Activated CD4-positive, alpha-beta memory T cell treated with anti-CD3 and anti-CD28 coated beads, Interleukin-2, amount 10 ng/mL, durations not matched to agents 7 days and 5 days (primary cell): ENCODE measurements at places on chromosomes 6 and 20.

DNA sequence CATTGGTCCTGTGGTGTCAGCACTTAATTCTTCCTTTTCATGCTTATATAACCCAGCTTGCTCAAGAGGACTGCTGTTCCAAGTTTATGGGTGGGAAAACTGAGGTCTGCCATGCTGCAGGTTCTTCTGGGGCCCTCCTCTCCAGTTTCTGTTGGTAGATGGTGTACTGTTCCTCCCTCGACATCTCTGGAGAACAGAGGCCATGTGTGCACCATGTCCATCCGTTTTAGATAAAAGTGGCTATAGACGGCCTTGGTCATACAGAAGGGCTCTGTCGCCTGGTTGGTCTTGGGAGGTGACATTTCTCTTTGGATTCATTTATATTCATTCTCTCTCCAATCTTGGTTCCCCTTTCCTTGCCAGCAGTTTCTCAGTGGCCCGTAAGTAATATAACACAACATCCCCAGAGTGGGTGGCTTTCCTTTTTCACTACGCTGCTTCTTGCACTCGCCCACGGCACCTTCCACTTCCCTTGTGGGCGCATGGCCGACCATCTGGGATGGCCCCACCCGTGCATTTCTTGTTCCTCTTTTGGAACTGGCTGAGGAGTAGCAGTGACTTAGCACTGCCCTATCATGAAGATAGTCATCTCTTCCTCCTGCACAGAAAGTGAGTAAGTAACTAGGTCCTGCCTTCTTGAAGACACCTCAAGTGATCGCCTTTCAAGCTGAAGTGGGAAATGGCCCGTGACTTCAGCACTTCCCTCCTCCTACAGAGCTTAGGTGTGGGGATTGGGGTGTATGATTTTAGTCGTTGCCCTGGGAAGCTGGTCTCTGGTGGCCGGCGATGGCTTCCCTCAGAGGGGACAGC is 94.2 kb downstream of the RREB1 start:
- DNase-seq = no peak

DNA sequence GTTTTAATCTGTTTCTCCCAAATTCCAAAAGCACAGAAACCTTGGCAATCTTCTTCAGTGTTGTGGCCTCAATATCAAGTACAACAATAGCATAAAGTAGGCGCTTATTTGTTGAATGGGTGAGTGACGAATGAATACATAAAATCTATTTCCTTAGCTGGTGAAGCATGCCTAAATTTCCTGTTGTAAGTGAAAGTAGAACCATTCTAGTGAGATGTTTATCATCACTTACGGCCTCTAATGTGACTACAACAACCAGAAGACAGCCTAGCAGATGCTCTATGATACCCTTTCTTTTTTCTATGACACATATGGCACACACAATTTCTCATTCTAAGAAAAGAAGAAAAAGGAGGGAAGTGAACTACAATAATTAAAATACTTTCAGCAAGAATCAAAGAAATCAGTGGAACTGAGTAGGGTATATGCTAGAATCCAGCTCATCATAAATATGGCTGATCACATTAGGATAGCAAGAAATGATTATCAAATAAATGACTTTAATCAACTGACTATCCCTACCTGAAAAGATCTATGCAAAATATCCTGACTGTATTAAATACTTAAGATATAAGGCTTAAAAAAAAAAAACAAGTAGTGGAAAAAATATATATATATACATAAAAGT is 67.4 kb downstream of the BTBD9 start:
- no peak for DNase-seq

DNA sequence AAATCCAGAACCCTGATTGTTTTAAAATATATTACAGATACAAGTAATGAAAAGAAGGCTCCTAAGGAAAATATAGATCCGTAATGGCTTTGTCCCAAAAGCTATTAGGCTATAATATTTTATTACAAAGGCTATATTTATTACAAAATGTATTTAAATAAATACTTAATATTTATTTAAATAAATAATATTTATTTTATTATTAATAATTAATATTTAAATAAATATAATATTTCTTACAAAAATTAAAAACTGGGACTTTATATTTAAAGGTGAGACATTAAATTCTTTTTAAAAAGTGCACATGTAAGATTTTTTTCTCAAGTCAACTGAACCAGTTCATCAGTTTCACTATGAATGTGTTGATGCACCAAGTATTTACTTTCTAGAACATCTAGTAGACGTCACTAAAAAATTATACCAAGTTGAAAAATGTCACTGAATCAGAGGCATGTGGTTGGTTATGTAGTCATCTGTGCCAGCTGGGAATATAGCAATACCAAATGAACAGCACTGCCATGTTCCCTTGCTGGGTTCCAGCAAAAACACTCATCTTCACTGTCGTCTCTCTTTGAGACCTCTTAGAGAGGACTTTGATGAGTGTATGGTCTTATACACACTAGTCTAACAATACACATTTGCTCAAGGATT is 278.9 kb downstream of the ESR1 start:
- no peak for DNase-seq

DNA sequence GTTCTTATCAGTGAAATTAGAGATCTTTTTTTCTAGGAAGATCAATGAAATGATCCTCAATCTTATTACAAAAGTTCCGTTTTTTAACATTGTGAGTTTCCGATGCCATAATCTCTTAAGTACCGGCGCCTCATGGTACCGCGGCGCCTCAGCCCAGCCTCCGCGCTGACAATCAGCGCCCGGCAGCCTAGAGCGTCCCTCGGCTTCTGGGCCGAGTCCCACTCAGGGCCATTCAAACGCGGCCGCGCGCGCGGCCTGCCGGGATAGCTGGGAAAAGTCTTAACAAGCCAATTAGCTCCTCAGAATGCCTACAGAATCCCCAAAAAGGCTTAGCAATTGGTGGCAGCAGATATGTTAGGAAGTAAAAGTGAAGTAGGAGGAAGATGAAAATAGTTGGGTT is 204.8 kb downstream of the ADGB start:
- no peak for DNase-seq

GRCh38 chr20:48457193-48458002 is 370.4 kb downstream of the PREX1 start:
- no peak for DNase-seq

- no peak for DNase-seq
Measured at GRCh38 chr6:16733085-16733484, 28.2 kb downstream of the ATXN1 start.

- DNase-seq = no peak
Measured at GRCh38 chr6:149201068-149201655, 116.3 kb upstream of the TAB2 start.

- DNase-seq = no peak
Measured at GRCh38 chr6:7734707-7735383, 8.9 kb downstream of the BMP6 start.
